ENCODE measurements at places on chromosomes 13 and 19.

- DNase-seq: peak; percentile 83
Observed at GRCh38 chr19:19538061-19538784, at the start of gene CILP2. Gene CILP2, plus strand, starts transcription at chr19:19538265. Its CDS starts 85 bp downstream, at chr19:19538350.

DNA sequence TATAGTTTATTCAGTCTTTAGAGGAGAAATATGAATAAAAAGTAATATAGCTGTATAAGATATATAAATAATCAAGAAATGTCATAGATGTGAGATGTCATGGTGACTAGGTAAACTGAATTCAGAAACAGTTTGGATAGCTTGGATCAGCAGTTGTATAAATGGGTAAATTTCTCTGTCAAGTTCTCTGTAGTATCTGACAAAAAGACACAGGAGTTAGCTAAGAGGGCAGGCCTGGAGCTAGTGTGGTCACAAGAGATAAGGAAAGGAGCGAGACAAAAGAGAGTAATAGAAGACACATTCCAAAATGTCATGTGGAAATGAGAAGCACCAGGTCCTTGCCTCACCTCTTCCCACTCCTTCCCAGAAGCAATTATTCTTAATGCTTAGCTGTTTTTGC, 349.0 kb downstream of the LMO7 start:
- DNase-seq: no peak

DNA sequence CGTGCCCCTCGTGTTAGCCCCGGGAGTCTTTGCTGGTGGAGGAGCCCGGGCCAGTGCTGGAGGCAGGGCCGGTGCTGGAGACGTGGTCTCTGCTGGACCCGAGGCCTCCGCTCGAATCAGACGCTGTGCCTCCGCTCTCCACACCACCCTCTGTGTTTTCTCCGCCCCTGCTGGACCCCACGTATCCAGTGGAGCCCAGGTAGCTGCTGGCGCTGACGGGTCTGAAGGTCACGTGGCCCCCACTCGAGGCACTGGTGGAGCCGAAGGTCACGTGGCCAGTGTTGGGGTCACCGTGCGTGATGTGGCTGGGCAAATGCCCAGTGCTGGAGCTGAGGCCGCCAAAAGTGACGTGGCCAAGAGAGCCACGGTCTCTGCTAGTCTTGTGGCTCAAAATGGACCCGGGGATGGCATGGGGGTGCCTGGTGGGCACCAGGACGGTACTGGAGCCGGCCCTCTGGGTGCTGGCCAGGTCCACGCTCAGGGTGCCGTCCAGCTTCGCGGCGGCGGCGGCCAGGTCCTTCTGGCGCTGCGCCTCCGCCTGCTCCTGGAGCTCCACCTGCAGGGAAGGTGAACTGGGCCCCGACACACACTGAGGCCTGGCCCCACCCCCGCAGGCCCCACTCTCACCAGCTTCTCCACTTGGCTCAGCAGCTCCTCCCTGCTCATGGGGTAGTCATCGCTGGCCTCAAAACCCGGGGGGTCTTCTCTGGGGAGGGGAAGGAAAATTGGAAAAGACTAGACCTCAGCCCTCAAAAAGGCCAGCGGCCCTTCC, 27.3 kb downstream of the ZNF114 start:
- no peak for DNase-seq

GRCh38 chr13:77975358-77976042, 56.9 kb upstream of the EDNRB start:
- DNase-seq: no peak

- DNase-seq: no peak
Observed at GRCh38 chr19:32813862-32814425, 55.6 kb downstream of the SLC7A9 start.

DNA sequence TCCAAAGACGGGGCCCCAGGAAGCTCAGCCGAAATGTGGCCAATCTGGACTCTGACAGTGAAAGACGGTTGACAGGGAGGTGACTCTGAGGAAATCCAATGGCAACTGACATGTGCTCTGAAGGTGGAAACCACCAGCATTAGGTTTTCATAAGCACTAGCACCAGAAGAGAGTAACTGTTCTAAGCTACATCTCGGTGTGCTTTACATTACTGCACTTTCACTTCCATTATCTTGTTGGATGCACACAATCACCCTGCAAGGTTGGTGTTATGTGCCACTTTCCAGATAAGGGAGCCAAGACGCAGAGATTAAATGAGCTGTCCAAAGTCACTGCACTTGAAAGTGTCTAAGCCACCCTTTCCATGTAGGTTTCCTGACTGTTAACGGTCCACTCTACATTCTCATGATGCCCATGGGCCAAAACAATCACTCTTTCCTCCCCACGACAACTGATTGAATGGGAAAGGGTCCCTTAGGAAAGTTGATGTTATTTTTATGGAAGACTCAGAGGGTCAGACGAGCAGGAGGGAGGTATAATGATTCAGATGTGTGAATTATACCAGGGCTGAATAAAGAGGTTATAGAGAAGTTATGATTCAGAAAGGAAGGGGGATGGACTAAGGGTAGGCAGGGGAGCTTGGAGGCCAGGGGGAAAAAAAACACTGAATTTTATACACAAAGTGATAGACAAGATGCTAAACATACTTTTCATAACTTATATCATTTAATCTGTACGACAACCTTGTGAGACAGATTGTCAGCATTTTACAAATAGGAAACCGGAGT, 52.8 kb downstream of the RUBCNL start:
- DNase-seq: no peak

DNA sequence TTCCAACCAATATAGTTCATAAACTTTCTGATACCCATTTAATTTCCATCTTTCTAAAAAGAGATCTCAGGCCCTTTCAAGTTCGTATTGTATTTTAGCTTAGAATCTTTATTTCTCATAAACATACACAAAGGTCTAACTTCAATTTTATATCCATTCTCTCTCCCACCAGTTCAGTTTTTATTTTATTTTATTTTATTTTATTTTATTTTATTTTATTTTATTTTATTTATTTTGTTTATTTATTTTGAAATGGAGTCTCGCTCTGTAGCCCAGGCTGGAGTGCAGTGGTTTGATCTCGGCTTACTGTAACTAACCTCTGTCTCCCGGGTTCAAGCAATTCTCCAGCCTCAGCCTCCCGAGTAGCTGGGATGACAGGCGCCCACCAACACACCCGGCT, 552.8 kb downstream of the SLITRK5 start:
- no peak for DNase-seq

GRCh38 chr19:7851623-7852500, 21.8 kb downstream of the EVI5L start:
- no peak for DNase-seq

- no peak for DNase-seq
Observed at GRCh38 chr13:43325636-43326035, 302.2 kb downstream of the DNAJC15 start.

DNA sequence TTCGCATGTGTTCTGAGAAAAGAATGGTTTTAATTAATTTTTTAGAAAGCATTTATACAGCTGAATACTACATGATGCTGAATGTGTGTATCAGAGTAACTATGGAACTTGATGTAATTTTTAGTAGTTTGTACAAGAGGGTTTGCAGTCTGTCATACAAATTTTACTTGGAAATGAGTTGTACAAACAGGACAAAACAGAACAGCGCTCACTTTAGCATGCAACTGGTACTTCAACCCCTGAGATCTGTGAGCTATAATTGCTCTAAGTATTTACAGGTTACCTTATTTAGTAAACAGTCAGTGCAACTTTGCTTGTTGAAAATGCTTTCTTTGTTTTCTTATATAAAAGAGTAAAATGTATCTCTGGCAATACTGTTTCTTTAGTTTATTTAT, 706 bp downstream of the TNFRSF19 start:
- no peak for DNase-seq

GRCh38 chr13:66681403-66681802, 548.7 kb downstream of the PCDH9 start:
- no peak for DNase-seq

GRCh38 chr13:24747248-24748060, 16.5 kb upstream of the RNF17 start:
- peak; percentile 51 for DNase-seq

DNA sequence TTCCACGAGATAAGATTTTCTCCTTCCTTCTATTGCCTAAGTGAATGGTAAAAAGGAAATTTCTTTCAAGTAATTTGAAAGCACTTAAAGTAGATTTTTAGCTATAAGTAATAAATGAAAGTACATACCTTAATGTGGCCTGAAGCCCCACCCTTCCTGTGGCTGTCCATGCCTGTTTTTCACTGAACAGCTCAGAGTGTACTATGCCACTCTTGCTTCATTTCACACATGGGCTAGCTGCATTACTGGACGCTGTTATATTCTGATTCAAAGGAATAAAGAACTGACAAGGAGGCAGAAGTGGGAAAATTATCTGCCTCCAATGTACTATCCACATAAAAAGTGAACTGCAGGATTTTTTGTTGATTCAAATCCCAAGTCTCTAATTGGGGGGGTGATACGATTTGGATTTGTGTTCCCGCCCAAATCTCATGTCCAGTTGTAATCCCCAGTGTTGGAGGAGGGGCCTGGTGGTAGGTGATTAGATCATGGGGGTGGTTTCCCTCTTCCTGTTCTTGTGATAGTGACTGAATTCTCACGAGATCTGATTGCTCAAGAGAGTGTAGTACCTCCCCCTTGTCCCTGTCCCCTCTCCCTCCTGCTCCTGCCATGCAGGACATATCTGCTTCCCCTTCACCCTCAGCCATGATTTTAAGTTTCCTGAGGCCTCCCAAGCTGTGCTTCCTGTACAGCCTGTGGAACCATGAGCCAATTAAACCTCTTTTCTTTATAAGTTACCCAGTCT, 154.7 kb upstream of the SGCG start:
- peak; percentile 26 for DNase-seq

DNA sequence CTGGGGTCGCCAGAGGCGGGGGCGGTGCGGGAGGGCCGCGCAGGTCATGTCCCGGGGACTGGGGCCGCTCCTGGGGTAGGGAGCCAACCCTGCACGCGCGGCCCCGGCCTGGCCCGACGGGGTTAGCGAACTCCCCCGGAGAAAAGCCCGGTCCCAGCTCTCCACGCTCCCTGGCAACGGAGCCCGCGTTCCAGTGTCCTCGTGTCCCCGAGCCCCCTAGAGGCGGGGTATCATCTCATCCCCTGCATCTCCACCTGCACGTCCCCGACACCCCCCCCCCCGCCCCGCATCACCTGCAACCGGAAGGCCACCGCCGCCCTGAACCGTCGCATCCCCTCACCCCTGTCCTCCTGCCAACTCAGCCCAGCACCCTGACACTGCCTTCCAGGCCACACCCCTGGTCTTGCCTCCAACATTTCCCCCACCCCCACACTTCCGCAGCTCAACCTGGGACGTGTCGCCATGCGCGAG, 2.7 kb downstream of the WDR88 start:
- peak; percentile 50 for DNase-seq

GRCh38 chr19:33683881-33684537, 62.3 kb downstream of the CHST8 start:
- peak; percentile 85 for DNase-seq

DNA sequence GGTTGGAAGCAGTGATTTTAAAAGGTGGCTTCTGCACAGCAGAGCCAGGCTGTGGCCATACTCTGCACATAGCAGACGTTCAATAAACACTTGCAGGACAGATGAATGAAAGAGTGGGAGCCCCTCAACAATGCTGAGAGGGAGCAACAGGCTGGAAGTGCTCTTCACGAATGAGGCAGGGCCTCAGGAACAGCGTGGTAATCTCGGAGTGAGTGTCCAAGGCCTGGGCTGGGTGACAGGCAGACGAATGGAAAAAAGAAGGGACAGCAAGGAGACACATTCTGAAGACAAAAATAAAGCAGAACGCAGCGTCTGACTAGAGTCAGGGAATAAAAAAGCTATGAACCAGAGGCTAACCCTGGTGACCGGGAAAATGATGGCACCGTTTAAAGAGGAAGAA, 11.1 kb downstream of the GJA3 start:
- no peak for DNase-seq

- DNase-seq: peak; percentile 35
Observed at GRCh38 chr19:6358003-6358402, 3.3 kb upstream of the CLPP start.

DNA sequence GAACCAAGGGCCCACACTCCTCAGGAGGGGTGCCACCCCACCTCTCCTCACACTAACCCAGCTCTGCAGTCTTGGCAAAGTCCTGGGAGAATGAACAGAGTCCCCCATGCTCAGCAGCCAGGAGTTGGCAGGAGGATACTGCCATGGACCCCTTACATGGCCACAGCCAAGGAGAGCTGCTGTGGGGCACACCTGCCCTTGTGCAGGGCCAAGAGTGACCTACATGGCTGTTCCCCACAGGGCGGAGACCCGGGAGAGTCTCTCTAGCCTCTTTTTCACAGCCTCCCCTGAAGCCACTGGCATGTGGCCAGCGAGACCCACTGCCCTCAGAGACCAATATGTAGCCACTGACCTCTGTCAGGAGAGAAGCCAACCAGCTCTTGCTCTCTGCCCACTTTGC, 45.9 kb upstream of the VSTM2B start:
- no peak for DNase-seq

DNA sequence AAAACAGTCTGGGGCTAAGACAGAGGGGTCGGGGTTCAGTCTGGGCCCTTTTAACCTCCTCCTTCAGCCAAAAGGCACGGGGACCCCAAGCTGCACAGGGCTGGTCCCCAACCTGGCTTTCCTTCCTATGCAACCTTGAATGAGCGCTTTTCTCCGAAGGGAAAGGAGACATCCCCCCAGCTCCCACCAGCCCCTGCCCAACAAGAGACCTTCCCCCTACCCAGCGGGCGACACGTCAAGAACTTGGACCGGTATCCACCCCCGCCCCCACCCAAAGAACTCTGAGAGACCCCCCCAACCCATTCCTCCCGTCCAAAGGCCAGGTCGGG, 35.0 kb upstream of the NANOS3 start:
- no peak for DNase-seq

- peak; percentile 72 for DNase-seq
Observed at GRCh38 chr19:58228585-58229254, at the start of gene ZNF544. Gene ZNF544, plus strand, starts transcription at chr19:58228914. Its CDS starts 15,110 bp downstream, at chr19:58244024.

- DNase-seq: no peak
Observed at GRCh38 chr19:38162632-38163031, 61.4 kb downstream of the DPF1 start.

GRCh38 chr19:11699931-11700794, 38.6 kb downstream of the ZNF823 start:
- DNase-seq: peak; percentile 63

- DNase-seq: no peak
Observed at GRCh38 chr13:30113551-30113950, 193.8 kb downstream of the KATNAL1 start.

GRCh38 chr19:30371161-30371836, 885 bp upstream of the ZNF536 start:
- DNase-seq: peak; percentile 3

- peak; percentile 32 for DNase-seq
Observed at GRCh38 chr13:34637138-34637537, 304.9 kb upstream of the NBEA start.

DNA sequence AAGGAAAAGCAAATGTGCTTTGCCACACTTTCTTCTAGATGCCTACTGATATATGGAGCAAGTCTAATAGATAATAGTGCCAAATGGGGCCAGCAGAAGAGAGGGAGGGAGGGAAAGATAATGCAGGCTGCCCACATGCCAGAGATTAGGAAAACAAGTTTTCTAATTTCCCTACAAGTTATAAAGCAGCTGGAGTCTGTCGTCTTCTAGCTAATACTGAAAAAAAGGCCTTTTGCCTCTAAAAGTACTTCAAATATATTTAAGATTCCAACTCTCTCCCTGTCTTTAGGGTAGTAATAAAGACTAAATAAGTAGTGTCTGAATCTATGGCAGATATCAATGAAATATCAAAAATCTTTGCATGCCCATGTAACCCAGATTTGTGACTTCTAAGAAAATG, 632.0 kb upstream of the MIR17HG start:
- DNase-seq: no peak

GRCh38 chr19:14028901-14029300, 953 bp downstream of the RLN3 start:
- no peak for DNase-seq
